ENCODE measurements at places on chromosomes 7 and 10.

DNA sequence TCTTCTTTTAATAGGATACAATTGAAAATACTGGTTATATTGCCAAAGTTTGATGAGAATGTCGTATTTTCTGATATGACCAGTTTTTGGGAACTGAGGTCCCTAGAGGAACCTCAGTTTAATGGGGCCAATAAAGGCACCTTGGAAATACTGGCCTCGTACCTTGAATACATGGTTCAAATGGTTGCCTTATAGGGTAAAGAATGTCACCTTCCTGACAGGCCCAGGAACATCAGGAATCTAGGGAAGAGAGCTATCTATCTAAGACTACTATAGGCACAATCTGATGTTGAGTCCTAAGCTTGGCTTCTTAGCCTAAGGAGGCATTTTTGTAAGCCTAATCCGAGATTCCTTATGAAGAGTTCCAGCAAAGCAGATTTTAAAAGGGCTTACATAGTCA, 9.3 kb downstream of the SHTN1 start:
- DNase-seq: no peak

GRCh38 chr7:1706381-1706720, 36.3 kb downstream of the ELFN1 start:
- DNase-seq: no peak

DNA sequence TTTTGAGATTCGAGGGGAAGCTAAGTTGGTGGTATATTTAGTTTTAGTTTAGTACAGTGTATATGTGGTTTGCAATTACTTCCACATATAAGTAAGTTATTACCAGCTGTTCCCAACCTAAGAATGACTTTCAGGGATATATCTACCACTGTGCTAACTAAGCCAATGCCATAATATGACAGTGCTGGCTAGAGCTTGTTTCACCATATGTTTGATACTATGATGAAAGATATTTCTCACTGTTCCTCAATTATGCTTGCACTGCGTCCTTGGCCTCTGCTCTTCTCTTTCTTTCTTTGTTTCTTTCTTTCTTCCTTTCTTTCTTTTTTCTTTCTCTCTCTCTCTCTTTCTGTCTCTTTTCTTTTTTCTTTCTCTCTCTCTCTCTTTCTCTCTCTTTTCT, 113.8 kb upstream of the SKAP2 start:
- DNase-seq: no peak

GRCh38 chr7:12646139-12646538, 41.3 kb upstream of the ARL4A start:
- no peak for DNase-seq

DNA sequence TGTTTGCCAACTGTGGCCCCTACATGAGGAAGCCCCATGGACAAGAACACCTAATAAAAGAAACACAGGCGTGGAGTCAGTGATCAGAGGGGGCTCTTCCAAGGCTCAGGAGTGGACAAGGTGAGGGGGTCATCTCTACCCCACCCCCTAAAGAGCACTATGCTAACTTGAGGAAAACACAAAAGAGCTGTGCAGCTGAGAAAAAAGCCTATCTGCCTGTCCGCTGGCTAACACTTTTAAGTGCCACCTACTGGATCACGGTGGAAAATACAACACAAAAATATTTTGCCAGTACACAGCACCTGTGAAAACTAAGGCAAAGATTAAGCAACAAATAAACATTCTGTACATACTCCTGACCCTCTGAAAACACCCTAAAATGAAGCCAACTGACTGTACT, 53.1 kb upstream of the COBL start:
- no peak for DNase-seq

DNA sequence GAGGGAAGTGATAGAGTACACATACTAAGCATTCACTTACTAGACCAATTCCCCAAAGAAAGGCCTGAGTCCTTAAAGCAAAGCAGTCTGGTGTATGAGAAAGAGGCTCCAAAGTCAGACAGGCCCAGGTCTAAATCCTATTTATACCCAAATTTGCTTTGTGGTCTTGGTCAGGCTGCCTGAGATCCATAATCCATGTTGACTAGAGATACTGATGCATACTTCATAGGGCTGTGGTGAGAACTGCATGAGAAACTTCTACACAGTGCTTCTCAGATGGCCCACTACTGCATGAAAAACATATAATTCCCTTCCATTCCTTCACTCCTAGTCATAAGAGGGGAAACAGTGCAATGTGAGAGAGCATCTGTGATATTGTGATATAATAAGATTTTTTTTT, 81.6 kb upstream of the SP4 start:
- no peak for DNase-seq

DNA sequence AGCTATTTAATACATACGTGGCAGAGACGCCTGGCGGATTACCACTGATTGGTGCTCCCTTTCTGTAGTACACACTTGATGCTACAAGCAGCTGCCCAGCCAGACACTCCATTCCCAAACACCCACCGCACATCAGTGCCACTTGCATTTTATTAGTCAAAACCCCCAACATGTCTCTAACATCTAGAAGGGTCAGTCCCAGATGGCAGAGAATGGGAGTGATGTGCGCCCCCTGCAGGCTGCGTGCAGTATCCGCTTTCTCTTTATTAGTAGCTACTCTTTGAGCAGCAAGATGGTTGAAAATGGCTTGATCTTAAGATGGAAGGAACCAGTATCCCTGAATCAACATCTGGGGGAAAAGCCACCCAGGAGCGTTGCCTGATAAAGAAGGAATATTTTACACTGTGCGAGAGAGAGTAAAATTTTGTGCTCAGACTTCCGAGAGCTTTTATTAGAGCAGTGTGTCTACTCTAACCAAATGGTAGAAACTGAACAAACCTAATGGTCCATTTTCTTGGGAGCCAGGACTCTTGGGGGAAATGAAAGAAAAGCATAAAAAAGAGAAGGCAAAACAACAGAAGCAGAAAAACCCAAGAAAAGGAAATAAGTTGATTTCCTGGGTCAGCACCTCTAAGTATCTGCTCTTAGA, 78.3 kb downstream of the ST8SIA6 start:
- DNase-seq: no peak

DNA sequence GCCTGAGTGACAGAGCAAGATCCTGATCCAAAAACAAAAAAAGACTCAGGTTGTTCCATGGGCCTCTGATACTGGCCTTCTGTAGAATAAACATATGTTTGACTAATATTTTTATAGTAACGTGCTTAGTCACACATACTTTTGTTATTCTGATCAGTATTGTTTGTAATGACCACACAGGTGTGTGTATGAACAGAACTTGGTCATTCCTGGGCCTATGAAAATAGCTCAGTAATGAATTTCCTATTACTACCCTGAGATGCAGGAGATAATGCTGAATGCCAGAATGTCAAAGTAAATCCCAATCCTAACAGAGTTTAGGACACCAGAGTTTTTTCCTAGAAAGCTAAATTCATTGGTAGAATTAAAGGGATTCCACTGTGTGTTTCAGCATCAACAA, 108.7 kb downstream of the DOCK4 start:
- no peak for DNase-seq

GRCh38 chr7:15719311-15719710, 32.8 kb upstream of the MEOX2 start:
- DNase-seq: no peak

DNA sequence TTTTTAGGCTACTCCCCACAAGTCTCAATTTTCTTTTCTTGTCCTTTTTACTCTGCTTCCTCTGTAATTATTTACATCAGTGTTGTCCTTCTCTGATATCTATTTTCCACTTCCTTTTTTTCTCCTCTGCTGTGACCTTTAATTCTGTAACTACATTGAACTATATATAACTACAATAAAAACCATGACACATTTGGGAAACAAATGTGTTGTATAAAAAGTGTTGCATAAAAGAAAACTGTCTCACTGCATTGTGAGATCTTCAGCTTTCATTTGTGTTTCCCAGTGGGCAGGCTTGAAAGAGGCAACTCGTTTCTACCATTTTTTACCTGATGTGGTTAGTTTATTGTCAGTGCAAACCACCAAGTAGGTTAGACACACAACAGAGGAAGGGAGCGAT, 483.9 kb upstream of the NRP1 start:
- no peak for DNase-seq

GRCh38 chr10:80268266-80268665, 21.2 kb downstream of the MAT1A start:
- DNase-seq: no peak

- DNase-seq: no peak
These were observed 202.1 kb upstream of the SMIM30 start for GRCh38 chr7:113320419-113320818.

GRCh38 chr7:147774461-147774860, 816.1 kb upstream of the C7orf33 start:
- DNase-seq: no peak

DNA sequence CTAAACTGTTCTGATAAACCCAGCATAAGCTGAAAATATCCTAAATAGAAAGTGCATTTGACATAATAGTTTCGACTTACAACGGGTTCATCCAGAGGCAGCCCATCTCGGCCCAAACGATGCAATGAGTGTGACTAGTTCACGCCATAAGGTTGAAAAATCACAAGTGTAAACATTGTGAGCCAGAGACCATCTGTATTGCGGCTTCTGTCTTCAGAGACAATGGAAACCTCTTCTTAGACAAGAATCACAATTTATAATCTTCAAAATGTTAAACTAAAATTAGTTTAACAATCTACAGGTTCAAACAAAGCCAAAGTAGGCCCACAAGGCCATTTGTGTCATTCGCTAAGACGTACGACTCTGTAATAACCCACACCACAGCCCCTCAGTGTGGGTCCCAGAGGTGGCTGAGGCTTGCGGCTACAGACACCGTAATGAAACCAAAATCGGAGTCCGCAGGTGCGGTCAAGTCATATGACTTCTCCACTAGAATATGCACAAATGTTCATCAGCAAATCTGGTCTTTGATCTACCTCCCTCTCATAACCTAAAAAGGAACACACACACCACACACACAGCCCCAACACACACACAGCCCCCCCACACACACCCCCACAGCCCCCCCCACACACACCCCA, 81.8 kb downstream of the DIP2C start:
- DNase-seq: no peak

GRCh38 chr10:78028438-78029268, 662 bp downstream of the POLR3A start:
- DNase-seq: no peak

- DNase-seq: no peak
These were observed 144.3 kb downstream of the KIF20B start for GRCh38 chr10:89845541-89846280.

DNA sequence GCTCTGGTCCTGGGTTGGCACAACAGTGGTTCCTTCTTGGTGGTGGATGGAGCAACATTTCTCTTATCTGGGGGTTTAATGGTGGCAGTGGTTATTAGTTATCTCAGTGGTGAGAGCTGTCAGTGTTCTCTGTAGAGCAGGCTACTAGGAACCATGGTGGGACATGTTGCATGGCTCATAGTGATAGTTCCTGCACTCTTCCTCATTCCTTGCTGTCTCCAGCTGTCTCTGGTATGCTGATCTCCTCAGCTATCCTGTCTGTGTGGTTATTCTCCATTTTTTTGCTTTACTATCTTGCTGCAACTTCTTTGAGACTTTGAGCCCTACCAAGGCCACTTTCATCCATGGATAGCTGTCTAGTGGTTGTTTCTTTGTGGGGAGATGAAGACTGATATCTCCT, 44.0 kb downstream of the CCDC7 start:
- DNase-seq: no peak

- DNase-seq: no peak
These were observed 618.6 kb upstream of the MKI67 start for GRCh38 chr10:128744811-128745305.

DNA sequence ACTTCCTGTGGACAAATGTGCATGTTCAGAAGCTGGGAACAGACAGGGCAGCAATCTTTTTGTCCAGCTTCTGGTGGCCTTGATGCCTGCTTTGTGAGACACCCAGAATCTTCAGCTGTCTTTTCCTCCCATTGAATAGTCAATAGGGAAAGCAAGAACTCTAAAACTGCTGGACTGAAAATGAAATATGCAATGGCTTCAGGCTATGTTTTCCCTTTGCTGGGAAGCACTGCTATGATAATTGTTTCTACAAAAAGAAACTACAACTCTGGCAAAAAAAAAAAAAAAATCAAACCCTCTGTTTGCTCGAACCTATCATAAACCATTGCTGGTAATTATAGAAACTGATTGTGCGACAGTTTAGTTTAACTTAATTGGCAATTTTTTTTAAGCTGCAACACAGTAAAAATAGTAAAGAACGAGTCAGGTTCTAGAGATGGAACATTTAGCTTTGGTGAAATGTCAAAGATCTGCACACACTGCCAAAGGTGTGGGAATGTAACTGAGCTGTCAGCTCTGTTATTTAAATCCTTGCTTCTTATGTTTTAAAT, 79.1 kb upstream of the NEUROD6 start:
- DNase-seq: no peak

- DNase-seq: no peak
These were observed 51.3 kb upstream of the CXCL12 start for GRCh38 chr10:44436240-44436639.

- no peak for DNase-seq
These were observed 53.9 kb upstream of the ARID5B start for GRCh38 chr10:61847640-61848039.

DNA sequence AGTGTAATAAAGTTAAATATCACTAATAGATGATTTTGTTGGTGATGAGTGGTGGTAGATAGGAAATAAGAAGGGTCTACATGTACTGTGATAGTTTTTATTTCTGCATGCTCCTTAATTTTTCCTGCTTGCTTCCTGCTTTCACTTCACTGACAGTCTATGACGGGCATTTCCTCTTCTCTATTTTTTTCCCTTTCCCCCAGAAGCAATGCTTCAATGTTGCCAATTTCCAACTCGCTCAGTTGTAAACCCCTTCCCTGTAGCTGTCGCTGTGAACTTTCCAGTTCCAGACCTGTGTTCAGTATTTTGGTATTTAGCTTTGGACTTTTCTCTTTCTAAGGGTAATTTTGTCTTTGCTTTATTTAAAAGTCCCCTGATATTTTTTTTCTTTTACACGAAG, 123.5 kb upstream of the AGR3 start:
- DNase-seq: no peak

DNA sequence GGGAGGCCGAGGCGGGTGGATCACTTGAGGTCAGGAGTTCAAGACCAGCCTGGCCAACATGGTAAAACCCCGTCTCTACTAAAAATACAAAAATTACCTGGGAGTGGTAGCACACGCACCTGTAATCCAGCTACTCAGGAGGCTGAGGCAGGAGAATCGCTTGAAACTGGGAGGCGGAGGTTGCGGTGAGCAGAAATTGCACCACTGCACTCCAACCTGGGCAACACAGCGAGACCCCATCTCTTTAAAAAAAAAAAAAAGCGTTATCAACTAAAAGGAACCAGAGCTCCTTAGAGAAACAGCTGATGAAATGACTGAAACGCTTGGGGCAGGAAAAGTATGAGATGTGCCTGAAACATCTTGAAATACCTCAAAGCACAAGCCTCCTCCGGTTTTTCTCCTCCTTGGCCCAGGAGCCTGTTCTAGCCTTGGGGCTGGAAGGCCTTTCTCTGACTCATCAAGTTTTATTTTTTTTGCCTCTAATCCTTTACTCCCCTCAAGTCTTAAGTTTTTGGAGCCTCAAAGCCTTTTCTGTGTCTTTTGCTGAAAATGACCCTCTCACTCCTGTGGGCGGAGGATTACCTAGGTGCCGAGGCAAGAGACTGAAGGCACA, 2.6 kb upstream of the METTL27 start:
- no peak for DNase-seq
